ENCODE measurements at places on chromosomes 6 and 20. TPM values are rescaled to one million over a fixed set of nuclear protein-coding genes. Genes with fewer than 3 reads are reported as not detected.

DNA sequence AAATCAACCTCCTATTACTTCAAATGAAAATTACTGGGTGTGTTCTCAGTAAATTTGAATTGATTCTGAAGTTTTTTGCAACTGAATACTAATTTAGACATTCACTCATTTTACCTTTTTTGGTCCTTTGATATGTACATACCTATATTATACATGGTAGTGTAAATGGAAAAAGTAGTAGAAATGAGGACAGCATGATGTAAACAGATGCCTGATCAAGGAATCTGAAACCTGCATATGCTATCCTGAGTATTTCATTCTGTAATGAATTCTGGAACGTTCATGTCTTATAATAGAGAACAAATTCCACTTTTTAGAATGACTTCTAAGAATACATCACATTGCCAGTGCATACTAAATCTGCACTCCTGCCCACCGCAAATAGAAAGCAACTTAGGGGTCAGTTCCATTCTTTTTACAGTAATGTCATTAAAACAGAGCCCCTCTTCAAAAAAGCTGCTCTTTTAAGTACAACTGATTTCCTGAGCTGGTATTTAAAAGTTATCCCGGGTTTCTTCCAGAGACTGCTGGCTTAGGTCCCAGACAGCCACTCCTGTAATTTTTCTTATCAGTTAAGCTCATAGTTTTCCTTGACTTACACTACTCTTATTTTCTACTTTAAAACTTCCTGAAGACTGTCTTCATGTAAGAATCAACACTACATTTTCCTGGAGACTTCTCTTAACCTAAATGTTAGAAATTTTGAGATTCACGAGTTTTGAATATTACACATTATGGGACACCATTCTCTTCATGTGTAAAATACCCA lies 48.4 kb downstream of the MAP3K7 start:
- DNase-seq: no peak

The HAO1 gene
- polyA plus RNA-seq: not detected

DNA sequence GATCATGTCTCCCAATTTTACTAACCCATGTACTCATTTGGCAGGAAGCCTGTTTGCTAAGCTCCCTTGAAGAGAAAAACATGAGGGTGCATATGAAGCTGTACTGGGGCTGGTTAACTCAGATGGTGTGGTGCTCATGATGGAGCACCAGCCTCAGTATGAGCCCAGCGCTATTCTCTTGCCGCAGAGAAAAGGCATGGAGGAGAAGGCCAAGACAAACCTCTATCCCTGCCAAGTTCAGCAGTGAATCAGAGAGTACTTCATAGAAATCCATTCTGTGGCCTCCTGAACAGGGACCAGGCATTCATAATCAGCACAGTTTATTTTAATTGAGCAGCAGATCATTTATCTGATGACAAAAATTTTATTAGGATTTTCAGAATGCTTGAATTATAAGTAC lies 398.1 kb downstream of the LMBRD1 start:
- DNase-seq: no peak

GRCh38 chr6:25302151-25302550 lies 23.0 kb downstream of the CARMIL1 start:
- DNase-seq: no peak

DNA sequence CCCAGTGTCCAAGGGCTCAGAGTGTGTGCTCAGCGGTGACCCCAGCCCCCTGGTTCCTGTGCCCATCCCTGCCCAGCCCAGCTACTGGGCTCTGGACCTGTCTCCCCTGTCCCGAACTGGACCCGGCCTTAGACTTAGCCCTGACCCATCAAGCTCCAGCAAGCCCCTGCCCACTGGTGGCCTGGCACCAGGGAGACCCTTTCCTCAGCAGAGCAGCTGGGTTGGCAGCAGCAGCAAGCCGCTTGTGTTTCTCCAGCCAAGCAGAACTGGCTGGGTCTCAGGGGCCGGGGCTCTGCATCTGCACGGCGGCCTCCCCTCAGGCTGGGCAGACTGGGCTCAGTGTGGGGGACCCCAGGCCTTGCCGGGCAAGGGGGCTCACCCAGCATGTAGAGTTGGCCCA lies 801 bp downstream of the SPDEF start:
- no peak for DNase-seq

- no peak for DNase-seq
Measured at GRCh38 chr6:165762876-165763275, 99.8 kb upstream of the PDE10A start.

DNA sequence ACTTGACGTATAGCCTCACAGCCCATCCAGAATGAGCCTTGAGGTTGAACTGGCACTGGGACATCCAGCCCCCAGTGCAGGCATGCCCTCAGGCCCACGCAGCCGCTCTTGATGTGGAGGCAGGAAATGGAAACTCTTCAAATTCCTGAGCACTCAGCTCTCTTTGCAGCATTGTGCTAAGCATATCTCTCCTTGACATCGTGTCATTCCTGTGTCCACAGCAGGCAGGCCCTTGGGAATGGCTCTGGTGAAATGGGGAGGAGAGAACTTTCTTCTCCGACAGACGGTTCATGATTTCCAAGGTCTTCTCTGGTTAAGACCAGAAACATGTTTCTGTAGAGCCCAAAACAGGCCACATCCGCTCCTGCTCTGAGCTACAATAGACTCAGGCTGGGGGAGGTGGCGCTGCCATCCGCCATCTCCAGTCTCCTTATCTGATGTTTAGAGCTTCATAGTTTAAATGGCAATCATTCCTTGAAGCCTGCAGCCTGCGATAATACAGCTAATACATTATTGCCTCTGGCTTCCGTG lies 248.8 kb downstream of the CDH4 start:
- no peak for DNase-seq
